ENCODE measurements at places on chromosomes 2 and 18. TPM values are rescaled to one million over a fixed set of nuclear protein-coding genes. Genes with fewer than 3 reads are reported as not detected.

Gene TUBA3E
- not detected for polyA plus RNA-seq

Gene C2orf80
- not detected for polyA plus RNA-seq

Gene SLC1A4
- polyA plus RNA-seq, result 6.3 TPM

Gene AMER3
- not detected for polyA plus RNA-seq

Gene ATP6V1C2
- 0.98 TPM for polyA plus RNA-seq

Gene GAREM1
- 4.4 TPM for polyA plus RNA-seq

Gene GBX2
- not detected for polyA plus RNA-seq

Gene CCDC148
- polyA plus RNA-seq, result 0.61 TPM

Gene APLF
- polyA plus RNA-seq, result 0.50 TPM

Gene AMMECR1L
- 9.9 TPM for polyA plus RNA-seq

Gene PRSS56
- polyA plus RNA-seq, result not detected

Gene ITPRID2
- 60.2 TPM for polyA plus RNA-seq

Gene COL4A3
- 3.5 TPM for polyA plus RNA-seq

Gene TUBA4B
- polyA plus RNA-seq, result 12.2 TPM

Gene IKZF2
- 1.5 TPM for polyA plus RNA-seq

Gene PID1
- polyA plus RNA-seq, result 17.0 TPM

Gene TMX3
- polyA plus RNA-seq, result 24.5 TPM

Gene MC4R
- polyA plus RNA-seq, result 0.02 TPM

Gene TUBB8B
- 0.38 TPM for polyA plus RNA-seq

Gene SF3B6
- polyA plus RNA-seq, result 97.4 TPM

Gene KLHL30
- 0.18 TPM for polyA plus RNA-seq

Gene ANKRD30B
- not detected for polyA plus RNA-seq

Gene TMEM200C
- polyA plus RNA-seq, result 0.21 TPM

Gene RASGRP3
- 6.3 TPM for polyA plus RNA-seq

Gene TXNDC2
- 0.16 TPM for polyA plus RNA-seq

Gene ANKRD36
- 8.5 TPM for polyA plus RNA-seq

Gene ALPP
- polyA plus RNA-seq, result 15.5 TPM

Gene DSG4
- not detected for polyA plus RNA-seq

Gene SUMO1
- polyA plus RNA-seq, result 66.7 TPM

Gene EIF2AK3
- polyA plus RNA-seq, result 14.0 TPM

Gene CABLES1
- 4.2 TPM for polyA plus RNA-seq

Gene RTP5
- 0.08 TPM for polyA plus RNA-seq

Gene ERFE
- polyA plus RNA-seq, result 0.54 TPM

Gene RRM2
- 6.1 TPM for polyA plus RNA-seq

Gene ABCG8
- polyA plus RNA-seq, result not detected

Gene GREB1
- polyA plus RNA-seq, result 0.67 TPM

Gene CD207
- 0.06 TPM for polyA plus RNA-seq

Gene RFTN2
- polyA plus RNA-seq, result 0.83 TPM

Gene HJURP
- polyA plus RNA-seq, result 0.84 TPM

Gene CFAP221
- polyA plus RNA-seq, result 16.2 TPM

Gene INPP5D
- 7.6 TPM for polyA plus RNA-seq

Gene COA5
- 60.7 TPM for polyA plus RNA-seq

Gene OSGEPL1
- 4.8 TPM for polyA plus RNA-seq

Gene ALLC
- polyA plus RNA-seq, result 0.06 TPM
